Ureter (tissue), 1 donor: ENCODE measurements at places on chromosomes 16 and 17.

- no peak for DNase-seq
Observed at GRCh38 chr16:4373356-4373908, 1.8 kb downstream of the VASN start.

- peak; percentile 80 for DNase-seq
Observed at GRCh38 chr16:10521681-10522274, 58.6 kb downstream of the EMP2 start.

GRCh38 chr17:39306509-39307212, 80.9 kb upstream of the STAC2 start:
- DNase-seq: no peak

DNA sequence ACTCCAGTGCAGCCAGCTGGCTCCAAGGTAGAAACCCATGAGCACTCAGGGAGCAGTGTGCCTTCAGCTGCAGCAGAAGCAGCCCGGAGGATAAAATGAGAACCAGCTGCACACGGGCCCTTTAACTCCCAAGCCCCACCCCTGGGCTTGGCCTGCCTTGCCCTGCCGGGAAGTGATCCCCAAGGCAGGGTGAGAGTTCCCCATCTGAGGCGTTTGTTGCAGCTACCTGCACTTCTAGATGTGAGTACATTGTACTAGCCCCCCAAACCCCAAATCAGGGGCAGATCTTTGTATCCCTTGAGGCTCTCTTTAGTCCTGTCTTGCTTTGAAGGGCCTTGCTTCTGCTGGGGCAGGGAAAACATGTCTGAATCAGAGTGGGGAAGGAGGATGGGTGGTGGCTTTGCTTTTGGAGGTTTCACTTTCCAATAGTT, at the start of gene MVP:
MVP (plus strand) TSS at position 192 of the 431 bp plus-strand sequence. CDS start 10,088 bp downstream, outside the sequence.
- peak; percentile 84 for DNase-seq

GRCh38 chr17:66716236-66717026, 118.5 kb upstream of the CACNG5 start:
- DNase-seq: no peak

- DNase-seq: no peak
Observed at GRCh38 chr16:10210944-10211343, 28.7 kb upstream of the GRIN2A start.

- DNase-seq: no peak
Observed at GRCh38 chr17:34125010-34125409, 130.1 kb upstream of the CCL2 start.

DNA sequence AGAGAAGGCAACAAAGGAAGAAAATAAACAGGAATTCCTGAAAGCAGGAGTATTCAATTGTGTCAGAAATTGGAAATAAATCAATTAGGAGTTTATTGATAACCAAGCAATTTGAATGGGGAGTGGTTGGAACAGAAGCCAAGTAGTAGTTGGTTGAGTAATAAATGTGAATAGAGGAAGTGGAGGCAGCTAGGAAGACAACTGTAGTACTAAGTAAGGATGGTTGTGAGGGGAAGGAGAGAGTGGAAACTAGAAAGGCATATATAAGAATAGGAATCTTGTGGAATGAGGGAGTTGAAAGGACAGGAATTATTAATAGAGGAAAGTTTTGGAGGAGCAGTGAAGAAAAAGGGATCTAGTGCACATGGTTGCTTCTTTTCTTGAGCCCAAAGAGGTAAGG, 34.4 kb downstream of the NFAT5 start:
- DNase-seq: no peak

GRCh38 chr17:19295473-19296135, 58.4 kb downstream of the EPN2 start:
- DNase-seq: no peak

DNA sequence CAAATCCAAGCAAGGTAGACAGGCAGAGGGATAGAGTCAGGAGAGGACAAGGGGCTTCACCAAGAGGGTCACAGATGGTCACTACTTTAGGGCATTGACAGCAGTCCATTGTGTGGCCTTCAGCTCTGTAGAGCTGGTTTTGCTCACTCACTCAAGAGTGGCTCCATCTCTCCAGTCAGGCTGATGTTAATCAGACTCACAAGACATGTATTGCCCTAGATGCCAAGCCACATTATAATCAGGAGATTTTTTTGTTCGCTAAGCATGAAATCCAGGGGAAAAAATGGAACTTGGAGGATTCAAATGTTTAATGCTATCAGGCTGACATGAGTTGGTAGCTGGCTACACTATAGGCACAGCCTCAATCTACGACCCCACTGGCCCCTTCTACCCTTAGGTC, 32.5 kb downstream of the CD300LF start:
- DNase-seq: no peak

DNA sequence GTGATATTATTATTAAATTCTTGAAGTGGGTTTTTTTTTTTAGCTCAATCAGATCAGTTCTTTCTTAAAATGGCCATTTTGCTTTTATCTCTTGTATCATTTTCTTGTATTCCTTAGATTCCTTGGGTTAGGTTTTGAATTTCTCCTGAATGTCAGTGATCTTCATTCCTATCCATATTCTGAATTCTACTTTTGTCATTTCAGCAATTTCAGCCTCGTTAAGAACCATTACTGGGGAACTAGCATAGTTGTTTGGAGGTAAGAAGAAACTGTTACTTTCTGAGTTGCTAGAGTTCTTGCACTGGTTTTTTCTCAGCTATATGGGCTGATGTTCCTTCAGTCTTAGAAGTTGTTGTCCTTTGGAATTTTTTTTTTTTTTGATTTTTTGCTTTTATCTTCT, 293.1 kb downstream of the MAP2K4 start:
- no peak for DNase-seq

- DNase-seq: no peak
Observed at GRCh38 chr17:48159232-48159631, 51.7 kb downstream of the SNX11 start.

DNA sequence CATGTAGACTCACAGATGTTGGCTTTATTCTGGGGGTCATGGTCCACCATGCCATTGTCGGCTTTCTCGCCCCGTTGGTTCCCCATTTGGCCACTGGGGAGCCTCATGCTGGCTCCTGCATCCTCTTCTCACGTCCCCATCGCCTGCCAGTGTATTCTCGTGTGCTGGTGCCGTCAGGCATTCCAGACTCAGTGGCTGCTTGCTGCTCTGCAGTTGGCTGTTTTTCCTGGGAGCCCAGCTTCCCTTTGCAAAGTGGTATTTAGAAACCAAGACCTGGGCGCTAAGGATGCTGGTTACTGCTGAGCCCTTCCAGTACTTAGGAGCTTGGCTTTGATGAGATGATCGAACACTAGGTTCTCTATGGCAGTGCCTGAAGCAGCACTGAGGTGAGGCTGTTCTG, 19.1 kb downstream of the CRAMP1 start:
- DNase-seq: no peak

GRCh38 chr17:38461683-38462082, 33.4 kb downstream of the ARHGAP23 start:
- DNase-seq: no peak

DNA sequence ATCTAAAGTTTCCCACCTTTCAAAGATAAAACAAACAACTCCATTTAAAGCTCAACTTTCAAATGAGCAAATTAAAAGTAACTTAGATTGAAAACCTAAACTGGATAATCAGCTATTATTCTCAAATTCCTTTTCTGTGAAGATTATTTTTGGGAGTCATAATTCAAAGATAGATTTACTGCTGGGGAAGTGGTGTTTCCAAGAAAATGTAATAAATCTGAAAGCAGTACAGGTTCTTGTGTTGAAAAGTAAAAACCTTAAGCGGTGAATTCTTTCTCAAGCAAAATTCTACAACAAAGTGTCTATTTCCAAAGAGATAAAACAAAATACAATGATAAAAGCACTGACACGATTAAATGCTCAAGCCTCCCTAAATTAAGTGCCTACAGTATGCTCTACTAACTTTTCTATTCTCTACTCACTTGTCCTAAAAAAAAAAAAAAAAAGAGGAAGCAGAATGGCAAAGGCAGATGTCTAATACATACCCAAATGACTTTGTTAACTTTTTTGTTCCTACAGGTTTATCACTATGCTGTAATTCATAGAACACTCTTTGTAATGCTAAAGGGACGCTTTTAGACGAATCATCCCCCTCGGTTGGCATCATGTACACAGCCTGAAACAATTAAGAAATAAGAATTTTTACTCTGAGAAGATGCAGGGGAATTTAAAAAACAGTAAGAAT, 34.5 kb downstream of the LITAFD start:
- DNase-seq: no peak

DNA sequence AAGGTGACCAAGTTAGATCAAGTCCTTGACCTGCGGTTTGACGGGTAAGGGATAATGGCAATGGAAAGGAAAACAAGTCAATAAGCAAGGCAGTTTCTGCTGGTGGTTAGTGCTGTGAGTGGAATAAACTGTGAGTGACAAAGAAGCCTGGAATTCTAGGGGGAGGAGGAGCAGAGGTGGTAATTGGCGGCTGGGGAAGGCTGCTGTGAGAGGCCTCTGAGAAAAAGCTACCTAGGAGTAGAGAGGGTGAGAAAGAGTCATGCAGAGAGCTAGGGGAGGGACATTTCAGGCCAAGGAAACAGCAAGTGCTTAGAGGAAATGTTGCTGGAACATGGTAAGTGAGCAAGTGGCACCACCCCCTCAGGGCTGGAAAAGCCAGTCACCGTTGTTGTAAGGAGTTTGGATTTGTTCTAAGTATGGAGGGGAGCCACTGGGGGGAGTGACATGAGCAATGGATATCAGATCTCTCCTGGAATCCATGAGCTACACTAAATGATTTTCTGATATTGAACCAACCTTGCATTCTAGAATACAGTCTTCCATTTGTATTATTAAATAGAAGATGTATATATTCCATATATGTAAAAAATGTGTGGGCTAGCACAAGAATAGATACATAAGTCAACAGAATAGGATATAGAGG, 6.7 kb downstream of the NLRC3 start:
- no peak for DNase-seq

DNA sequence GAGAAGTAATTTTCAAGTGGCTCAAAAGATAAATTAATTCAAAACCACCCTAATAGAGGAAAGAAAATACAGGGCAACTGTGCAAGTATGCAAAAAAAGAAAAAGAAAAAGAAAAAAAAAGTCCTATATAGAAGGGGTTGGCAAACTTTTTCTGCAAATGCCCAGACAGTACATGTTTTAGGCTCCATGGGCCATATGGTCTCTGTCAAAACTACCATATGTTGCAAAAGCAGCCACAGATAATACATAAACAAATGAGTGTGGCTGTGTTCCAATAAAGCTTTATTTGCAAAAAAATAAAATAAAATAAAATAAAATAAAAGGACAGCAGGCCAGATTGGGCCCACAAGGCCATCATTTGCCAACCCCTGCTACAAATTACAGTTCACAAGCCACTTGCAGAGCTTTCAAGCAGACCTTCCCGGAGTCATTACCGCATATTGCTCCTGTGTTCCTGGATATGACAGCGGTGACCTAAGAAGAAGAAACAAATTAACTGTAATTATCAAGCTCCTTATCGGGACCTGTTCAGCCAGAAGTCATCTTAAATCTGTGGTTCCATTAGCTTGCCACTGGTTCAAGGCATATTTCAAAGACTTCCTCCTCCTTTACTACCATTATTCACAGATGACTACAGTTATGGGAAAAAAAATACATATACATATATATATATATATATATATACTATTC, 15.9 kb downstream of the ZC3H7A start:
- no peak for DNase-seq

- DNase-seq: no peak
Observed at GRCh38 chr16:79411805-79412204, 188.7 kb downstream of the MAF start.

DNA sequence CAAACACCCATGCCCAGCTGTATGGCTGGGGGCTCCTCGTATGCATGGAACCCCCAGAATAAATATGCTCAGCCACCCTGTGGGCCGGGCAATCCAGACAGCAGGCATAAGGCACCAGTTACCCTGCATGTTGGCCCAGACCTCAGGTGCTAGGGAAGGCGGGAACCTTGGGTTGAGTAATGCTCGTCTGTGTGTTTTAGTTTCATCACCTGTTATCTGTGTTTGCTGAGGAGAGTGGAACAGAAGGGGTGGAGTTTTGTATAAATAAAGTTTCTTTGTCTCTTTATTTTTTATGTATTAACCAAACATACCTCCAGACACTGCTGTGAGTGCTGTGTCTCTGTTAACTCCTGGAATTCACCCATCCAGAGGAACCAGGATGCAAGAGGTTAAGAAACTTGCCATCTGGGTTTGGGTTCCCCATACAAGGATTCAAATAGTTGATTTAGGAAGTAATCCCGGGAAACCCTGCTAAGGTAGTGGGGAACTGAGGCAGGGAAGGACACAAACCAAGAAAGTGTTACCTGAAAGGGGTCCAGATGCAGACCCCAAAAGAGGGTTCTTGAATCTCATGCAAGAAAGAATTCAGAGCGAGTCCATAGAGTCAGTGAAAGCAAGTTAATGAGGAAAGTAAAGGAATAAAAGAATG, 37.4 kb upstream of the IL21R start:
- no peak for DNase-seq

- no peak for DNase-seq
Observed at GRCh38 chr16:68492543-68493411, 44.5 kb upstream of the SMPD3 start.

DNA sequence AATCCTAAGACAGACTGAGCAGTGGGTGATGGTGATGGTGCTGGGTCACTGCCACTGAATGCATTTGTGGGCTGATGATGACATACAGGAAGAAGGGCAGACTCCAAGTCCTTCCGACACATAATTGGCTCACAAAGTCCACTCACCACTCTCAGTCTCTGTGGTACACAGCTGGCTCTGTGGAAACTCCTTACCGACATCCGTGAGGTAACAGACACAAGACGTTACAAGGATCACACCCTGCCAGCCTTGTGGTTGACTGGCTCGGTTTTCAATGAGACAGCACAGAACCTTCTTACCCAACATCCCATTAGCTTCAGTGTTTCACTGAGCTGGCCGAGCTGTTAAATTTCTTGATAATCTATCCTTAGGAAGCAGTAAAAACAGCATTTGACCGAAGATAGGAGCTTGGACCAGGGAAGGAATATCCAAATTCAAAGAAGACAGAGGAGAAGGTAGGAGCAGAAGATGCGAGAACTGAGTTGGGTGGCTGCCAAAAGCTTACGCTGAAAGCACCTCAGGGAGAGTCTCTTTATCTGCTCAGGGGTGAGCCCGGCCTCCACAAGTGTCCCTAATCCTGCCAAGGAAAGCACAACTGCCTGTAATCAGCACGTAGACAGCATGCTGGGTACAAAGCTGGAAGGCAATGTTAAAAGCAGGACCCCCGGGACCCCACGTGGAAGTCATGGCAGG, 5.5 kb upstream of the MXRA7 start:
- DNase-seq: no peak

GRCh38 chr17:74126179-74126900, 77.1 kb upstream of the RPL38 start:
- no peak for DNase-seq

GRCh38 chr17:80901319-80901718, 90.3 kb upstream of the CHMP6 start:
- no peak for DNase-seq
